Tibial artery (tissue), 4 donors: ENCODE measurements at places on chromosomes 3 and 15.
A peak's percentile ranks its signal among the peaks of the same experiment; 100 is the strongest.

GRCh38 chr15:65212097-65212496, 824 bp upstream of the CILP start:
- DNase-seq = no peak

DNA sequence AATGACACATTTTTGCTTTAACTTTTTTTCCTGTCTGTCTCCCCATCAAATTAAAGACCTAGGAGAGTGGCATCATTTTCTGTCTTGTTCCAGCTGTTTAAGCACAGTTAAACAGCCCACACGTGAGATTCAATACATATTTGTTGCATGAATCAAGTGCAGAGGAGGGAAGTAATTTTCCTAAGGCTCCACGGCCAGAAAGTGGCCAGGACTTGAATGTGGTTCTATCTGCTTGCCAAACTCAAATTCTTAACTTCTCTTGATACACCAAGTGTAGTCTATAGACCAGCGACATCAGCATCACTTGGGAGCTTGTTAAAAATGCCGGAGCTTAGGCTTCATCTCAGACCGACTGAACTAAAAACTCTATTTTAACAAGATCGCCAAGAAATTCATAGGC, 724.8 kb upstream of the CFAP20DC start:
- DNase-seq = no peak

- no peak for DNase-seq
These were observed 6.0 kb downstream of the AMIGO3 start for GRCh38 chr3:49713336-49714105.

- no peak for DNase-seq
These were observed 26.2 kb downstream of the IDH3A start for GRCh38 chr15:78175330-78175729.

DNA sequence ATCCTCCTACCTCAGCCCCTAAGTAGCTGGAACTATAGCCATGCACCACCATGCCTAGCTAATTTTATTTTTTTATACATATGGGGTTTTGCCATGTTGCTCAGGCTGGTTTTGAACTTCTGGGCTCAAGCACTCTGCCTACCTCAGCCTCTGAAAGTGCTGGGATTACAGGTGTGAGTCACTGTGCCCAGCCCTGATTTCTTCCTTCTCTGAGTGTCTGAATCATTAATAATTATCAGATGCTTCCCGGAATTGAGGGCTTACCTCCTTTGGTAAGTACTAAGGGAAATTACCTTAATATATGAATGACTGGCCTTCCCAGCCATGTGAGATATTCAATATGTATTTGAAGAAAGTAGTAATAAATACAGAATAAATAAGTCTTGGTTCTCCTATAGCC, 7.2 kb downstream of the CLPX start:
- no peak for DNase-seq

- DNase-seq = no peak
These were observed 20.3 kb downstream of the PDZRN3 start for GRCh38 chr3:73604451-73604850.

GRCh38 chr15:33735637-33736247, 232.6 kb upstream of the CHRM5 start:
- no peak for DNase-seq

DNA sequence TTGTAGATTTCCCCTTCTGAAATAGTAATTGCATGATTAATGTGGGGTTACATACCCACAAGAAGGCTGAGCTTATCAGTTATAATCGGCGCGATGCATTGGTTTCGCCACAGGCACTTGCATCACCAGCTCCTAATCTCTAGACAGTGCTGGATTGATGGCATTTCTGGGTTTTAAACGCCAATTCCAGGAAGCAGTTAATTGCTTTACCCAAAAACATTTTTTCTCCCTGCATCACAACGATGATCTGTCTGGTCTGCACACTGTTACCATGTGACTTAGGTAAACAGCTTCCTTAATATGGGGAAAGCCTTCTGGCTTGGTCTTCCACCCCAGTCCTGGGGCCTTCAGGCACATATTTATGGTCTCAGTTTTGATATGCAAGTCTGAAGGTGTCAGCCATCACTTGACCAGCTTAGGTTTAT, 70.0 kb upstream of the HEG1 start:
- no peak for DNase-seq

- no peak for DNase-seq
These were observed 100.2 kb upstream of the NAALADL2 start for GRCh38 chr3:174758943-174759342.

GRCh38 chr3:34189133-34189532, 390.7 kb downstream of the PDCD6IP start:
- DNase-seq = no peak

DNA sequence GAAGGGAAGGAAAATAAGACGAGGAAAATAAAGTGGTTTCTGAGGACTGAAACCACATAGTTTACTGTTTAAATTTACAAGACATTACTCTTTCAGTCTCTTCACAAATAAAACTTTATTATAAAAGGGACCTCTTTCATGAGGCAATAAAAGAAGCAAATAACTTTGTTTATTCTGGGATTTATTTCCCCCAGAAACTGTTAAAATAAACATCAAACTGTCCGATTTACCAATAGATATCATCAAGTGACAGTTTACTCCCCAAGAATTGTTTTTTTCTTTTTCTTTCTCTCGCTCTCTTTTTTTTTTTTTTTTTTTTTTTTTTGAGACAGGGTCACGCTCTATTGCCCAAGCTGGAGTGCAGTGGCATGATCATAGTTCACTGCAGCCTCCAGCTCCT, 54.1 kb downstream of the SLC28A2 start:
- DNase-seq = no peak

DNA sequence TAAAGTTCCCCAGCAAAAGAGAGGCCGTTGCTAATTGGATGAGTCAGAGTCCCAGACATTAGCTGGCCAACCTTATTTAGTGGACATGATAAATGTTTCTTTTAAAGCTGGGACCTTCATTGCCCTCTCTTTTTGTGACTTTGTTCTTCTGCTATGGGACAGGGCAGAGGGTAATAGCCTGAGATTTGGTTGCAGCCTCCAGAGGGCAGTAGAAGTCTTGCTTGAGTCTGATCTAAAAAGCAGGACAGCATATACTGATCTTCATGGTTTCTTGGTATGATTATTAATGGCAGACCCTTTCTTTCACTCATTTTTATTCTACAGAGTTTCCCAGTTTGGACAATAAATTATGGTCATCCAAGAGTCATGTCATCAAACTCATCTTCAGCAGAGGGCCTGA, 25.1 kb upstream of the ZKSCAN7 start:
- no peak for DNase-seq

DNA sequence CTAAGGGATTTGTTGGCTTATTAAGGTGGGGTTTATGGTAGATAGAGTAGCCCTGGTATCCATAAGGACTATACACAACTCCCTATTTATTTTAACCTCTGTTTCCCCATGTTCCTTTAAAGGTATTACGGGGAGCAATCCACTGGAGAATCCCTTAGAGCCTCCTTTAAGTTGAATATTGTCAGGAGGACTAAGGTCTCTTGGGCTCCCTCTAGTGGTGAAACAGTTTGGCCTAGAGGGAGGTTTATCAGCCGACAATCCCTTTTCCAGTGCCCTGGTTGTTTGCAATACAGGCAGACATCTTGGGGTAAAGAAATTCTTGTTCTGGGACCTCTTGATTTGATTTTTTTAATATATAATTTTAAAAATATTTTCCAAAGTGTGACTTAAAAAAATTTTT, 12.9 kb downstream of the OPA1 start:
- DNase-seq = peak; percentile 39

GRCh38 chr3:111582120-111582474, 13.0 kb downstream of the ZBED2 start:
- no peak for DNase-seq

GRCh38 chr15:25838871-25839195, 24.3 kb downstream of the ATP10A start:
- no peak for DNase-seq

DNA sequence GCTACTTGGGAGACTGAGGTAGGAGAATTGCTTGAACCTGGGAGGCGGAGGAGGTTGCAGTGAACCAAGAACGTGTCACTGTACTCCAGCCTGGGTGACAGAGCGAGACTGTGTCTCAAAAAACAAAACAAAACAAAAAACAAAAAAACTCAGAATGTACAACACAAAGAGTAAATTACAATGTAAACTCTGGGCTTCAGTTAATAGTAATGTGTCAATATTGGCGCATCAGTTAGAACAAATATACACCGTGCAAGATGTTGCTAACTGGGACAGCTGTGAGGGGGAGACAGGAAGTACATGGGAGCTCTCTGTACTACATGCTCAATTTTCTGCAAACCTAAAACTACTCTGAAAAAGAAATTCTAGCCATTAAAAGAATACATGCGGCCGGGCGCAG, 23.5 kb upstream of the TRPM1 start:
- DNase-seq = no peak

- DNase-seq = no peak
These were observed 10.9 kb downstream of the CCR5AS start for GRCh38 chr3:46395766-46396530.

DNA sequence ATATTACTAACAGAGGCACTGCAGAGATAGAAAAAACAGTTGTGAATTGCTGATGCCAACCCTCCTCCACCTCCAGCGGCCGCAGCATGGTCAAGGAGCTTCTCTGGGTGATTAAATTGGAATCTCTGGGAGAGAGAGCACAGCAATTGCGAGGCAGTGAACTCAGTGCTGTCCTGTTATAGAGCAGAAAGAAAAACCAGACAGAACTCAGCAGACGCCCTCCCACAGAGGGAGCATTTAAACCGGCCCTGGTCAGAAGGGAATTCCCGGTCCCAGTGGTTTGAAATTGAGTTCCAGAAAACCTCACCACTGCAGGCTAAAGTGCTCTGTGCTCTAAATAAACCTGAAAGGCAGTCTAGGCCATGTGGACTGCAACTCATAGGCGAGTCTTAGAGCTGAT, 175.4 kb downstream of the SQOR start:
- no peak for DNase-seq

DNA sequence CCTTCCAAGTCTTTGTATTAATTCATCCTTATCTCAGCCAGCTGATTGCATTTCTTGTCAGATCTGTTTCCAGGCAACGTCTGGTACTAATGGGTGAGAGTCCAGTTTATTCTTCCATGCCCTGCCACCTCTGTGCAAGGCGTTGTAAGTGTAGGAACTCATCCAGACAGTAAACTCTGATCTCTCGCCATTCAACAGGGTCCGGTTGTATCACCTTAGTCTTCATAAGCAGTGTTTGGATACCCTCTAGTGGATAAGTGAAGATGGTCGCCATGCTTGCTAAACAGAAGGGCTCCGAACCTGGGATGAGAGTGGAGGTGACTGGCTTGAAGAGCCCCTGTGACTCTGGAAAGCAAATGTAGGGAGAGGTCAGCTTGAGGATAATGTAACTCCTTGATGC, 51.6 kb upstream of the CMTM7 start:
- no peak for DNase-seq

GRCh38 chr15:97350813-97351212, 609.7 kb upstream of the ARRDC4 start:
- no peak for DNase-seq

- DNase-seq = no peak
These were observed 47.8 kb downstream of the KBTBD8 start for GRCh38 chr3:67045711-67046465.

DNA sequence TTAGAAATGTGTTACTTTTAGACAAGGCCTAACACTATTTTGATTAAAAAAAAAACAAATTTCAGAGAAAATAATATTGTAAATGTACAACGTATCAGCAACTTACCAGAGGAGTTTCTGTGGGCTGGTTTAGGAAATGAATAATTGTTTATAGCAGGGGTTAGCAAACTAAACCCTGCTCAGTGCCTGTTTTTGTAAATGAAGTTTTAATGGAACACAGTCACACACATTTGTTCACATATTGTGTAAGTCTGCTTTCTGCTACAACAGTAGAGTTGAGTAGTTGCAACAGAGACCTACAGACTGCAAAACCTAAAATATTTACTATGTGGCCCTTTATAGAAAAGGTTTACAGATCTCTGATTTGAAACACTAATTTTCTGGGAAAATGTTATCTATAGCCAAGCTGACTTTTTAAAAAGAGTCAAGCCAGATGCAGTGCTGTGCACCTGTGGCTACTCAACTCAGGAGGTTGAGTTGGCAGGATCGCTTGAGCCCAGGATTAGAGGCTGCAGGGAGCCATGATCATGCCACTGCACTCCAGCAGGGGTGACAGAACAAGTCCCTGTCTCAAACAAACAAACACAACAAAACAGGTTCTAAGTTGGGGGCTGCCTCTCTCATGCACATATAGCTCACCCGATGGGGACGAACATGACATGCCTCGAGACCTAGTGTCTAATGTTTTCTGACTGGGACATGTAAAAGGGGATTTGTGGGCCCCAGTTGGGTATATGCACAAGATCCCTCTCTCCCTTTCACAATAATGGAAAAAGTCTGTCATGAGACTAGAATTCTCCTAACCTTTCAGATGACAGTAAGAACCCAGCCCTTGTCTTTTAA, 182.5 kb downstream of the TNIK start:
- DNase-seq = no peak

GRCh38 chr3:11168881-11169805, 14.8 kb downstream of the HRH1 start:
- no peak for DNase-seq

GRCh38 chr3:50095352-50095998, 6.8 kb downstream of the RBM5 start:
- DNase-seq = no peak

- no peak for DNase-seq
These were observed 25.9 kb downstream of the LRRC3B start for GRCh38 chr3:26648461-26648860.

DNA sequence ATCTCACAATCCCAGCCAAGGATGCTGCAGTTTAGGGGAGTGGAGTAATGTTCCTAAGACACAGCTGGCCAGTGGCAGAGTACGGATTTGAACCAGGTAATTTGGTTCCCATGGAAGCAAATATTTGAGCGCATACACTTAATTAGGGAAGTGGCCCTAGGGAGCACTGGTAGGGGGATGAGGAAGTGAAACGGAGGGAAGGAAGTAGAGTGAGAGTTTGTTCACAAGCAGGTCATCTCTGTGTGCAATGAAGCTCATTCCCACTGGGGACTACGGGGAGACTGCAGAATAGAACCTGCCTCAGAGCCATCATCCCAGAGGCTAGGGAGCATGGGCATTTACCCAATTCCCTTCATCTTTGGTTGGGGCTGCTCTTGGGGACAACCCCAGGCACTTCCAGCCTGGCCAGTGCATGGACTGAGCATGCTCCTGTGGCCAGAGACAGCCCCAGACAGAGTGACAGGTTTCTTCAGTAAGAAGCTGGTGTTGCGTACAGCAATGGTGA, 317.2 kb upstream of the PROK2 start:
- DNase-seq = no peak

DNA sequence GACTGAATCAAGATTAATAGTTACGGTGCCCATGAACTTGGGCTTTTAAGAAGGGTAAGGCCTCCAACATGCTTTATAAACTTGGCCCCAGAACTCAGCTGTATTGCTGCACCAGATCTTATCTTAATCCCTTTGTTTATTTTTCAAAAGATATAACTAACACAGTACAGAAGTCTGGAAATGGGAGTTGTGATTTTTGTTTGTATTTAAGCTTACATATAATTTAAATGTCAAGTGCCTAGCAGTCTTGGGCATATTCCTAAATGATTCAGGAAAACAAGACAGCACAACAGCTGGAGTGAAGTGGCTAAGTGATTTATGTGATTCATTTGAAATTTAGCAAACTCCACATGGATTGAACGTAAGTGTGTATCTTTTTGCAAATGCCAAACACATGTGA, 56.2 kb downstream of the NBEAL2 start:
- no peak for DNase-seq

GRCh38 chr3:78161736-78162135, 1121.8 kb downstream of the ROBO2 start:
- DNase-seq = no peak

- no peak for DNase-seq
These were observed 106.4 kb upstream of the PFN2 start for GRCh38 chr3:150077107-150077506.
